Activated gamma-delta T cell treated with Interleukin-2 at 50 U/mL for 16 hours (primary cell): ENCODE measurements at places on chromosomes 5 and 9.

DNA sequence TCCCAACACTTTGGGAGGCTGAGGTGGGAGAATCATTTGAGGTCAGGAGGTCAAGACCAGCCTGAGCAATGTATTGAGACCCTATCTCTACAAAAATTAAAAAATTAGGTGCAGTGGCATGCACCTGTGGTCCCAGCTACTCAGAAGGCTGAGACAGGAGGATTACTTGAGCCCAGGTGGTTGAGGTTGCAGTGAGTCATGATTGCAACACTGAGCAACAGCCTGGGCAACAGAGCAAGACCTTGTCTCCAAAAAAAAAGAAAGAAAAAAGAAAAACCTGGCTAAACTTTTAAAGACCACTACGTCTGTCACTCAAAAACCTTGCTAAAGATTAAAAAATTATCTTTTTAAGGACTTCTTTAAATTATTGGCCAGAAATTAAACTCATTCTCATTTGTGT is 59.8 kb upstream of the ABCA1 start:
- DNase-seq = no peak

DNA sequence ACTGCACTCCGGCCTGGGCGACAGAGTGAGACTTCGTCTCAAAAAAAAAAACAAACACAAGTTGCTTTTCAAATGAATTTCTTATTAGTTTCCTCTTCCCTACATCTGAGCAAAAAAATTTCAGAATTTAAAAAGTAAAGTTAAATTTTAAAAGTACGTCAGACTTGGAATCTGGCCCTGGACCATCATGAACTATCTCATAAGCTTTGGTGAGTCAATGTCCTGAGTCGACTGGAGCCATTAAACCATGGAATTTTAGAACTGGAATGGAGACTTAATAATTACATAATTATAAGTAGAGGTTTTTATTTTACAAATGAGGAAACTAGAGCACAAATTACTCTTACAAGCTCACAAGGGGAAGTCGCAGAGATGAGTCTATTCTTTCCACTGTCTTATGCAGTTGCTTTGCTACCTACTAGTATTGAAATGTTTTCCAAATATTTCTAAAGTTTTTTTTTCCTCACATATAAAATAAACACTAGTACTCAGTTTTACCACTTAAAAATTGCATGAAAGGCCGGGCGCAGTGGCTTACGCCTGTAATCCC is 98.0 kb upstream of the ZNF608 start:
- DNase-seq = no peak

DNA sequence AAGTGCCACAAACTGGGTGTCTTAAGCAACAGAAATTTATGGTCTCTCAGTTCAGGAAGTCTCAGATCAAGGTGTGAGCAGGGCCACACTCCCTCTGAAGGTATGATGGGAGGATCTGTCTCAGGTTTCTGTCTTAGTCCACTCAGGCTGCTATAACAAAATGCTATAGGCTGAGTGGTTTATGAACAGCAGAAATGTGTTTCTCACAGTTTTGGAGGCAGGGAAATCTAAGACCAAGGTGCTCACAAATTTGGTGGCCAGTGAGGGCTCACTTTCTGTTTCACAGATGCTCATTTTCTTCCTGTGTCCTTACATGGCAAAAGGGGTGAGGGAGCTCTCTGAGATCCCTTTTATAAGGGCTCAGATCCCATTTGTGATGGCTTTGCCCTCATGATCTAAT is 281.4 kb downstream of the CWC27 start:
- no peak for DNase-seq

DNA sequence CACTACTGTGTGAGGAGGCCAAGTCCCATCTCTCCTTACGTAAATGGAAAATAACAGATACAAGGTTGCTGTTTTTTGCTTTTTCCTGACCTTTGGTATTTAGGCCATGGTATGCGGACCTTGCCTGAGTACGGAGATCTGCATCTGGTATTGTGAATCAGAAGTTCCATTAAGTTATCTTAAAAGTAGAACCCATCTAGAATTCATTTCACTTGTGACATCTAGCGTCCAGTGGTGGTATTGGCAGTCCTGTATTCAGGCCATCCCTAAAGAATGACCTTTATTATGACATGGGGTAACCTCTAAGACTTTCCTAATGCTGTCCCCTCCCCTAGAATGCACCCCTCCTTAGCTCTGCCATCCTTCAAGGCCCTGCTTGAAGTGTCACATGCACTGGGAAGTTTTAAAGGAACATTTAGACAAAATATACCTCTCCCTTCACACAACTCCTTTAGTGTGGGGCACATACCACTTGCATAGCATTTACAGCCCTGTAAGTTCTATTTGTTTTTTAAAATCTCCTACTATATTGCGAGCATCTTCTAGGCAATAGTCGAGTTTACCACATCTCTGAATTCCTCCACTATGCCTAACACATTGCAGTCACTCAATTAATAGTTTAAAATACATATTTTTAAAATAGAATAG is 1.9 kb upstream of the SPDL1 start:
- DNase-seq = peak; percentile 49

DNA sequence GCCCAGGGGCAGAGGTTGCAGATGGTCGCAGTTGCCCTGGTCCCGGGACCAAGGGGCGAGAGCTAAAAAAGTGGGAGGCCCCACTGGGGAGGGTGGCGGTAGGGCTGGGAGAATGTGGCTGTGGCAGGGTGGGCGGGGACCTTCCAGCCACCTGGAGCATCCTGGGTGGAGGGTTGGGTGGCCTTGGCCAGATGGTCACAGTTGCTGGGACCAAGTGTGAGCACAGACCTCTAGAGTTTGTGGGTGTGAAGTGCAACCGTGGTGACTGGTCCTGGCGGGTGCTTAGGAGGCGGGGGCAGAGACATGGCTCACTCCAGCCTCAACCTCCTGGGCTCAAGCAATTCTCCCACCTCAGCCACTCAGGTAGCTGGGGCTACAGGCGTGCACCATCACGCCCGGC is 5.7 kb upstream of the TRAF2 start:
- no peak for DNase-seq

- DNase-seq = no peak
These were observed 77.0 kb downstream of the GALNT10 start for GRCh38 chr5:154267516-154267915.

GRCh38 chr9:84325347-84325973 is 15.1 kb downstream of the SLC28A3 start:
- no peak for DNase-seq

- DNase-seq = no peak
These were observed 1491.8 kb upstream of the NUDT12 start for GRCh38 chr5:105054406-105054805.

- no peak for DNase-seq
These were observed 35.7 kb upstream of the OTULINL start for GRCh38 chr5:14545862-14546261.

GRCh38 chr9:121305269-121305994 is 37.5 kb downstream of the GSN start:
- no peak for DNase-seq

- DNase-seq = no peak
These were observed 51.1 kb downstream of the ABHD17B start for GRCh38 chr9:71859939-71860338.

DNA sequence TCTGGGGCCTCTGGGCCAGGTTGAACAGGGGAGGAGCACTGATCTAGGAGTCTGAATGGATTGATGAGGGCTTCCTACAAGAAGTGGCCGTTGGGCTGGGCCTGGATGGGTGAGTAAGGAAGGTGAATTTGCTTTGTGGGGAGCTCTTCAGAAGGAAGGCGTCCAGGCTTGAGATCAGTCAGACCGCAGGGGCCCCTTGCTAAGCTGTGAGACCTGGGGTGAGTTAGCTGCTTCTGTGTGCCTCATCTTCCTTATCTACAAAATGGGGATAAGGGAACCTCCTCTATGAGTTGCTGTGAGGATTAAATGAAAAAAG is 1.1 kb upstream of the SYNPO start:
- no peak for DNase-seq

DNA sequence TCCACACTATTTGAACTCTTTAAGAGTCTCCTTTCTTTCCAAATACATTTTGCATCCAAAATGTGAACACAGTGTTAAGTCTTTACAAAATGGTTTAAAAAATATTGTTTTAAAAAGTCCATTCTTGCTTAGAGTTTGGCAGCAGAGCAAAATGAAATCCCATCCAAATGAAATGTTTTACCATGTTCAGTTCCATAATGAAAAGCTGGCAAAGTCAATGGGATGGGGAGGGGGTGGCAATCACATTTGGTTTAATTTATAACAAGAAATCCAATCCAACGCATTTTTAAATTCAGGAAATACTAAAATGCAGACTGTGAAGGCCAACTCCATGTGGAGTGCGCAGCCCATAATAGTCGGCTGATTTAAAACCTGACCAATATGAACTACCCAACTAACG is 39.4 kb downstream of the MRPL36 start:
- DNase-seq = no peak
